ENCODE measurements at places on chromosomes 4 and X.

- peak; percentile 3 for DNase-seq
These were observed 640 bp downstream of the PHF8 start for GRCh38 chrX:54043541-54044125.

DNA sequence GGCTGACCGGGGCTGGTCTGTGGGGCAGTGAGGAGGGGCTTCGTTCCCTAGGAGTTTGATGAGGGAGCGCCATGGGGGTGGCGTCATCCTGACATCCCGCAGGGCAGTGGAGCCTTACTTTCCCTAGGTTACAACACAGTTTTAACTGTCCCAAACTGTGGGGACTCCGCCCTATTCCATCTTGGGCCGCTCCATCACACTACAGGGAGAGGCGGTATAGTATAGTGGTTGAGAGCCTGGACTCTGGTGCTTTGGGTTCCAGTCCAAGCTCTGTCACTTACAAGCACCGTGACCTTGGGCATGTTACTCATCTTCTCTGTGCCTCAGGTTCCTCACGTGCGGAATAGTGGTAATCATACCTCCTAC lies 44.2 kb downstream of the ZNF185 start:
- DNase-seq, result no peak

- peak; percentile 80 for DNase-seq
These were observed 10.4 kb downstream of the OGT start for GRCh38 chrX:71543316-71543715.

GRCh38 chrX:77426811-77427210 lies 20.4 kb upstream of the FGF16 start:
- peak; percentile 60 for DNase-seq

- no peak for DNase-seq
These were observed 171.2 kb downstream of the TMA16 start for GRCh38 chr4:163665521-163666331.

- DNase-seq, result no peak
These were observed 75.7 kb upstream of the DDX3X start for GRCh38 chrX:41258226-41258625.

DNA sequence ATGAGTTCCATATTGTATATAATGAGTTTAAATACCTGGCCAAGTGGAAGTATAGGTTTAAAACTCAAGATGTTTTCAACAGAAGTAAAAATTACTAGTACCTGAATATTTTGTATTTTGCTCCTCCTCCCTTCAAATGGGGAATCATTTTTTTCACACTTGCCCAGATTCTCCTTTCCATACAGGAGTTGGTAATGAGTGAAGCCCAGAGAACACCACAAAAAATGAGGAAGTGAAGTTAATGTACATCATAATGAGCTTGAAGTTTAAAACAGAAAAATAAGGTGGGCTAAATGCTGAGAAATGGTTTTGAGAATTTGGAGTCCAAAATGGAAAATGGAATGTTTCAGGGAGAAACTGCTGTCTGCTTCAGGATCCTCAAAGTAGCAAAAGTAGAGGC lies 364.8 kb upstream of the EMCN start:
- DNase-seq, result no peak

DNA sequence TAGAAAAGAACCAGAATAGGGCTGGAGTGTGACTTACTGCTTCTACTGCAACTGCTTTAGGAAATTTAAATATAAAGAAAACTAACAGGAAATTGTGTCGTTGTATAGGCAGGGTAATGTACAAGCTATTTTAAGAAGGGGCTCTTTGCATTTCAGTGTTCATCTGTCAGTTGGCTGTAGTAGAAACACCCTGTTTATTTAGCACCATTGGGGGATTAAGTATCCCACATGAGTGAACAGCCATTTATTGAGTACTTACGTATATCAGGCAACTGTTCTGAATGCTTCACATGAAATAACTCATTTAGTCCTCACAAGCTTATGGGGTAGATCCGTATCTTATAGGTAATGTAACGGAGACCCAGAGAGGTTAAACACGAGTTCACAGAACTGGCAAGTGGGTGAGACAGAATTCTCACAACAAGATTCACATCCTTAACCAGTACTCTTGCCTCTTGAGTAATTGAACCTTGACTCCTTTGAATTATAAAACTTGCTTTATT lies 23.9 kb downstream of the STIM2 start:
- no peak for DNase-seq

GRCh38 chrX:108511721-108512120 lies 72.1 kb downstream of the COL4A5 start:
- peak; percentile 57 for DNase-seq

DNA sequence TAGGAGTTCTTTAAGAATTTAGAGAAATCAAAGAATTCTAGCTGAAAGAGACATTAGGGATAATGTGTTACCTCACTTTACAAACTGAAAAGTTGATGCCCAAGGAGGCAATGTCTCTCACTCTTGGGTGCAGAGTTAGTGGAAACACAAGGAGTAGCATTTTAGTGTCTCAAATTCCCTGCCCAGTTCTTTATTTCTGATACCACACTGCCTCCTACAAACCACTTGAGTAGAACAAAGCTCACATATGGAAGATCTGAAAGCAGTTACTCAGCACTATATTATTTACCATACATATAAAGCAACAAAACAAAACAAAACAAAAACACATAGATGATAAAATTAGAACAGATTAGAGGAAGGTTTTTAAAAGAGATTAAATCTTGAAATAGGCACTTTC lies 124.2 kb downstream of the REELD1 start:
- DNase-seq, result no peak

- no peak for DNase-seq
These were observed 144.3 kb upstream of the KLF3 start for GRCh38 chr4:38519666-38520065.

GRCh38 chr4:177632481-177632880 lies 190.2 kb upstream of the AGA start:
- peak; percentile 25 for DNase-seq

DNA sequence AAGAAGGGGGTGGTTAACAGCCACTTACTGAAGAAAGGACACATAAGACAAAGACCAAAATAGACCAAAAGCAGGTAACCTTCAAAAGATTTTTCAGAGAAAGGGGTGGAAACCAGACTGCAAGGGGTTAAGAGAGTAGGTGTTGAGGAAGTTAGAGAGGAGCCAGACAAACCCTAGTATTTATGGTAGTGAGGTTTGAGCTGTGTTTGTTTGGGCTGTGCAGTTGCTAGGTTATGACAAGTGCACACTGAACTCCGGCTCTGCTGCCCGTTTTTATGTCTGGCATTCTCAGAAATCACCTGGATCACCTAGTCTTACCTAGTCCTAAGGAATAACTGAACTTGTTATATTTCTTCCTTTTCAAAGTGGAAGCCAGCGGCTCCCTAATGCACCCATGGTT lies 22.9 kb upstream of the G3BP2 start:
- no peak for DNase-seq

GRCh38 chr4:19329077-19329476 lies 922.6 kb upstream of the SLIT2 start:
- DNase-seq, result no peak

DNA sequence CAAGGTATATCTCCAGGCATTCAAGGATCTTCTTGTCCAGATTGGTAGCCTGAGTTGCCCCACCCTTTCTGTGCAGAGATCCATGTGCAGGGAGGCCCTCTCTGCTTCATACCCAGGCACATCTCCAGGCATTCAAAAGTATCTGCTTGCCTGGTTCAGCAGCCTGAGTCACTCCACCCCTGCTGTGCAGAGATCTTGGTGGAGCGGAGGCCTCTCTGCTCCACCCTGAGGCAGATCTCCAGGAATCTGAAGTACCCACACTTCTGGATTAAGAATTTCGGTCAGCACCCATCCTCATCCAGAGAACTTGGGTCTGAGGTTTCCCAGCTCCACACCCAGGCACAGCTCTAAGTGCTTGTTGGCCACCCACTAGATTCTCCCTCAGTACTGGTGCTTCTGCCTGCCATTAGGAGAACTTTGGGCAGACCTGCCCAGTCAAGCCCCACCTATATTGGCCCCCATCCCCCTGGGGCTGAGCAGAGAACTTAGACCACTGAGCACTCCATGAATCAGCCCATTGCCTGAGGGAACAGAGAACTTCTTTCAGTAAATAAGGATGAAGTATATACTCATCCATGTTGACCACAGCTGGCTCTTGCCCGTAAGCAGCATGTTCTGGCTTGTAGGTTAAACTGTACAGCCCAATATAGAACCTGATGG lies 199.5 kb upstream of the ZCCHC13 start:
- DNase-seq, result no peak
